T-helper 17 cell (primary cell): ENCODE measurements at places on chromosomes 2 and 18. TPM values are rescaled to one million over a fixed set of nuclear protein-coding genes. Genes with fewer than 3 reads are reported as not detected.

Gene FMNL2
- total RNA-seq: 0.34 TPM

Gene FBLN7
- 17.2 TPM for total RNA-seq

DNA sequence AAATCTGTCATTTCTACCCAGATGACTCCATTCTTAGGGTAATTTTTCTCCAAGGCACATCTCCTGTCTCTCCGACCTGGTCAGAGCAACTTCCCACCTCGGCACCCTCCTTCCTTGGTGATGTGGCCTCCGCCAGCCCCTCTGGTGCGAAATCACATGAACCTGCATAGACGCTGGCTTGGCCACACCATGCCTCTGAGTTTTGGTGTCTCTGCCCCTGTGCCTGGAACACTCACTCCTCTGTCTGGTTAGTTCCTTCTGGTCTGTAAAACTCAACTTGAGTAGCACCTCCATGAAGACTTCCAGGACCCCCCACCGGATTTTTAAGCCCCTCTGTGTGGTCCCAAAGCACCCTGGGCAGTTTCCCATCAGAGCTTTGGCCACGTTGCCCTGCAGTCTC, 83.2 kb upstream of the OTOS start:
- no peak for DNase-seq

DNA sequence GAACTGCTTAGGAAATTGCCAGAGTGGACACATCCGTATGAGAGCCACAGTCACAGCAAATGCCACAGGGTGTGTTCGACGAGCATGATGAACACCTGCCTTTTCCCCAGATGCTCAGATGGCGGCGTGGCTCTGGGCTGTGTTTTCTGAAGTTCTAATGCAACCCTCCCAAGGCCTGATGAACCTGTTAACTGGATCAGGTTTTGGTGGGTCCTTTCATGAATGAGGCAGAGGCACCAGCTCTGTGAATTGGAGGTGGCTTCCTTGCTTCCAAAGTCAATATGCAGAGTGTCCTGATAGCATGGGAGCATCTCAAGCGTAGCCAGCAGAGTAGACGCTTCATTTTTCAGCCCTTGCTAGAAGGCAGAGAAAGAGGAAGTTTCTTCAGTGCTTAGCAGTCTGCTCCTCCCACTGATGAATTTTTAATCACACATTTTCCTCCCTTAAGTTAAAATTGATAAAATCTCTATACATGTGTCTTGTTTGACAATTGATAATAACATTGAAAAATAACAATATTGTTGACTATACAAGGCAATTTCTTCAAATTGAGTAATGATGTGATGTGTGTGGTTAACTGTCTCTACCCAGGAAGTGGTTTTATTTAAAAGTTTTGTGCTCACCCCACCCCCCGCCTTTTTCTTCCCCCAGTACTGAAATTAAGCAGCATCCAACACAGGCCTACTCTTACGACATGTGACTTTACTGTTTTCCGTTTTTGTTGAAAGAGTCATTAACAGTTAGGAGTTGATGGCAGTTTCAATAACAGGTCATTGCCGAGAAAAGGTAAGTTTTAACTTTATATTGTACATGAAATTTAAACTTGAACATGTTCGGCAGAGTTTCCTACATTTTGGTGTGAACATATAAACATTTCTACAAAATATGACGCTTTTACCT, at the start of gene ARHGAP15:
Gene ARHGAP15 (plus strand): TSS at position 739 of the 900 bp plus-strand sequence.
- peak; percentile 56 for DNase-seq

GRCh38 chr2:239148495-239149200, 252.2 kb downstream of the HDAC4 start:
- no peak for DNase-seq

DNA sequence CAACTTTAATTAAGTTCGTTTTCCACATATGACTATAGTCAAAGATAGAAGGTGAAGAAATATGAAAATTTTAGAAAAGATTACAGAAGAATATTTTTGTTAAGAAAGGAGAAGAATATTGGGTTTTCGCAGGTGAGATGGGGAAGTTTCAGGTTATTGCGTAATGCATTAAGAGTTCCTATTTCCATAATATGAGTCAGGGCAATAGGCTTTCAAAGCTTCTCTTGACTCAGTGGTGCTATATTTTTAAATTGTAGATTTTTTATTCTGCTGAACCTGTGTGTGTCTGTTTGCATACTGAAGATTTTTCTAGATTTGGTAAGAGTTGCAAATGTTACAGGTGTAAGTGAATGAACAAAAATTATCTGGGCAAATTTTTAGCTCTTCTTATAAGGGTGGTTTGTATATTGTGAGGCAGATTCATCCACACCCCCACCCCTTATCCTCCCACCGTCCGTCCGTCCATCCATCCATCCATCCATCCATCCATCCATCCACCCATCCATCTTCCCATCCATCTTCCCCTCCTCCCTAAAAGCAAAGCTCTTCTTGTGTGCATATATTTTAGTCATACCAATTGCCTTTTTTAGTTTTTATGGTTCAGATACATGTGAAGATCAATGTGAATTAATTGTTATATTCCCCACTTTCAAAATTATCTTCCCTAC, 69.6 kb downstream of the MYO1B start:
- DNase-seq: no peak

DNA sequence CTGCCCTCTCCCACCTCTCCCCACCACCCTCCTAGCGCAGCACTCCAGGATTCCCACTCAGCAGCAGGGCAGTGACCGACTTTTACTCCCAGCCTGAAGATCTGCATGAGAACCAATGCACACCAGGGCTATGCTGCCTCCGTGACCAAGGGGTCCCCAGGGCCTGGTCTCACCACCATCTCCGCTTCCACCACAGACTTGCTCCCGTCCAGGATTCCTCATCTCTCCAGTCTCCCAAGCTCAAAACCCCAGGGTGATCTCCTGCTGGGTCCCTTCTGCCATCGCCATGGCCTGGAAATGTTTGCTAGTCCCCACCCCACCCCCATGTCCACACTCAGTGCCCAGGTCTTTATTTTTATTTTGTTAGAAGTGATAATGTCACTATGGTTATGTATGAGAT, 2.1 kb upstream of the CIDEA start:
- DNase-seq: no peak
